Progenitor cell of endocrine pancreas (in vitro differentiated cells): ENCODE measurements at places on chromosomes 7 and 10.

DNA sequence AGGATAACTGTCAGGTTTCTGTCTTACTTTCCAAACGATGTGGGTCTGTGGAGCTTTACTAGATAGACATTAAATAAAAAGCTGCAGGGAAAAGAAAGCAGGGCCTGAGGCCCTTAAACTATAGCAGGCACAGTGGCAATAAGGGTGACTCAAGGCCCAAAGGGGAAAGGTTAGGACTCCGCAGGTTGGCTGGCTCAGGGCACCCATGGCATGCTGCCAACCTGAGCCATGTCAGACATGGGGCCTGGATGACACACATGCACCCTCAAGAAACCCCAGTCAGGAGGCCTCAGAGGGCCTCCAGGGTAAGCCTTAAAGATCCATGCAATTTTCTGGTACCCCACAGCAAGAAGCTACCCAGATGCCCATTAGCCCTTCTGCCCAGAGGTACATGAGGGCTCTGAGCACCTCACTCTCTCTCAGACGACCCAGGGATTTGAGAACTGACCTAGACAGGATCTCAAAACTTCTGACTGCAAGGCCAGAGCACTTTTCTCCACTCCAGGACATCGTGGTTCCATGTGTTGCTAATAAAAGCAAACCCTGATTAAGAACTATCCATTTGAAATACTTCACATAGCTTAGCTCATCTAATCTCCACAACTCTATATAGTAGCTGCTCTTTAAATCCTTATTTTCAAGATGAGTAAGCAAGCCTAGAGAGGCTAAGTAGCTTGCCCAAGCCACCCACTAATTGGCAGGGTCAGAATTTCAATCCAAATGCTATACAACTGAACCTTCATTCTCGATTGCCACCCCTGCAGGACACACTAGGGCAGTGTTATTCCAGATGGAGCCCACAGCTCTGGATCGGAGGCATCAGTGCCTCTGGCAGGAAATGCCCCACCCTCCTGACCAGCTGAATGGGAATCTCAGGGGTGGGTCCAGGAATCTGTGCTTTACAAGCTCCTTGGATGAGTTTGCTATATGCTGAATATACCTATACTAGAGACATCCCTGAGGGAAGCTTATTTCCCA, 132.5 kb upstream of the EFCAB10 start:
- no peak for DNase-seq

DNA sequence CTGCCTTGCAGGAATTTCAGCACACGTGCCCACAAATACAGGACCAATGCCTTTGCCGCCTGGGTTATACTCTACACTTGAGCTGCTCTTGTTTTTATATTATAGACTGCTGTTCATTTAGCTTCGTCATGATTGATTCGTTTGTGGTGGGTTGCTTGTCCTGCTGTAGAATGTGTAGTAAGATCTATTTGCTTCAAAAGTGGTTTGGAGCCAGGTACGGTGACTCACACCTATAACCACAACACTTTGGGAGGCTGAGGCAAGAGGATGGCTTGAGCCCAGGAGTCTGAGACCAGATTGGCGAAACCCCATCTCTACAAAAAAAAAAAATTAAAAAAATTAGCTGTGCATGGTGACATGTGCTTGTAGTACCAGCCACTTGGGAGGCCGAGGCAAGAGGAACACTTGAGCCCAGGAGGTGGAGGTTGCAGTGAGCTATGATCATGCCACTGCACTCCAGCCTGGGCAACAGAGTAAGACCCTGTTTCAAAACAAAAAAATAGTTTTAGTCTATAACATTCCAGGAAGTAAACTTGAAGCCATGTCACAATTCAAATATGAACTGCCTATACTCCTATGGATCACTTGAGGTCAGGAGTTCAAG, 9.0 kb upstream of the RHBDD2 start:
- DNase-seq, result no peak

GRCh38 chr10:1102831-1103230, 46.6 kb downstream of the WDR37 start:
- DNase-seq, result no peak

- DNase-seq, result no peak
These were observed 118.9 kb upstream of the NRP1 start for GRCh38 chr10:33453081-33454025.

GRCh38 chr10:64648915-64649314, 1127.7 kb downstream of the REEP3 start:
- no peak for DNase-seq

- DNase-seq, result no peak
These were observed 80.2 kb upstream of the MSRB2 start for GRCh38 chr10:23015021-23015707.

DNA sequence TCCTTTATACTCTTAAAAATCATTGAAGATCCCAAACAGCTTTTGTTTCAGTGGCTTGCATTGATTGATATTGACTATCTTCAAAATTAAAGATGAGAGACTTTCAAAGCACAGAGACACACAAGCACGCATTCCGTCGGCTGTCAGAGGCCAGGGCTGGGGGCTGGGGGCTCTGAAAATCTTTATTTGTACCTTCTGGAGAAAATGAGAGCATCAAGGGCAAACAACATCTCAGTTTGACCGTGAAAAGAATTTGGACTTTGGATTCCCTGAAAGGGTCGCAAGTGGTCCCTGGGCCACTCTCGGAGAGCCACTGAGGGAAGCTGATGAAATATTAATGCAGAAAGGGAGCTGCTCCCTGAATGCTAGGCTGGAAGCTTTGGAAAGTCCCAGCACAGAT, 96.4 kb downstream of the CHST15 start:
- no peak for DNase-seq

DNA sequence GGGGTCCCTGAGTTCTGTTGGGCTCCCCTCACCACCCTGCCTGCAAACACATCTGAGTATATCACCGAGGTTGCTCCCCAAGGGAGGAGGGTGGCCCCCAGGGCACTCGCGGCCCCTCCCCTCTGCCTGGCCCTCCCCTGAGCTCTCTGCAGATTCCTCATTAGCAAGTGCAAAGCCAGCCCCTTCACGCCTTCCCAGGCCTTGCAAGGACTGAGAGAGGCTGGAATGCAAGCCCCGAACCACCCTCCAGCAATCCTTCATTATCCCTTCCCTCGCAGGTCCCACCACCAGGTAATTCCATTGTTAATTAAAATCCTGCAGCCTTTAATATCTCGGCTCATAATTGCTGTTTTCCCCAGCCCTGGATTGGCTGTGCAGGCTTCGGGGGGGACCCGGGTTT, 35.3 kb upstream of the MYL10 start:
- no peak for DNase-seq

DNA sequence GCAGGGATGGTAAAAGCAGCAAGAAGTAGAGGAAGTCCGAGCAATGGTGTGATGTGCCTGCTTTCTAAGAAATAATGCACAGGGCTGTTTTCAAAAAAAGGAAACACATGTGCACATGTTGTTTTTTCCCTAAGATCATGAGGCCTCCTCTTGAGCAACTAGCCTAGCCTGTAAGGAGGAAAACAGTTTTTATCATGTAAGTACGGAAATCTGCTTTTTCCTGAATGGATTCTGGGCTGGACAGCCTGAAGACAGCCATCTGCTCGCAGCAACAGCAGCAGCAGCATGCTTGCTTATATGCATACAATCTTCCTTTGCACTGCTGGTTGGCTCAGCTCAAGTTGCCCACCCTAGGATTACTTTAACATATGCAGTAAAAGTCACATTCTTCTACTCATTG, 87.1 kb downstream of the HIBADH start:
- no peak for DNase-seq

DNA sequence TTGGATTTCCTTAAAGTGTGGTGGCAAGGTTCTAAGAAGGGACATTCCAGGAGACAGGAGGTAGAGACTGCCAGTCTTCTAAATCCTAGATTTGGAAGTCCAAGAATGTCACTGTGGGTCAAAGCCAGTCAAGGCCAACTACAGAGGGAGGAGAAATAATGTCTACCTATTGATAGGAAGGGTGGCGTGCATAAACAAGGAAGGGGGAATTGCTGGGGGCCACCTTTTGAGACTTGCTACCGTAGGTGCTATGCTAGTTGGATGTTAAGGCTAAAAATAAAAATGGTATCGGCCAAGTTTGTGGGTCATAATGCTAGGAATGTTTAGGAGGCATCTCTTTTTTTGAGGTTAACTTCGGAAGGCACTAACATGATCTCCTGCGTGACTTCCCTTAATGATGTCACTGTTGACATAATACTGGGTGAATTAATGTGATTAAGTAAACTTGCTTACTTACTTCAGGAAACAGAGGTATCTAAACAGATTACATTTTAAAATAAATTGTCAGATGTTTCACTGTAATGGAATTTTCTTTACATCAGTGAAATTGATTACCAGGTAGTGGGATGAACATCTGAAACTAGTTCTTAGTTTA, 4.8 kb downstream of the BTRC start:
- no peak for DNase-seq

DNA sequence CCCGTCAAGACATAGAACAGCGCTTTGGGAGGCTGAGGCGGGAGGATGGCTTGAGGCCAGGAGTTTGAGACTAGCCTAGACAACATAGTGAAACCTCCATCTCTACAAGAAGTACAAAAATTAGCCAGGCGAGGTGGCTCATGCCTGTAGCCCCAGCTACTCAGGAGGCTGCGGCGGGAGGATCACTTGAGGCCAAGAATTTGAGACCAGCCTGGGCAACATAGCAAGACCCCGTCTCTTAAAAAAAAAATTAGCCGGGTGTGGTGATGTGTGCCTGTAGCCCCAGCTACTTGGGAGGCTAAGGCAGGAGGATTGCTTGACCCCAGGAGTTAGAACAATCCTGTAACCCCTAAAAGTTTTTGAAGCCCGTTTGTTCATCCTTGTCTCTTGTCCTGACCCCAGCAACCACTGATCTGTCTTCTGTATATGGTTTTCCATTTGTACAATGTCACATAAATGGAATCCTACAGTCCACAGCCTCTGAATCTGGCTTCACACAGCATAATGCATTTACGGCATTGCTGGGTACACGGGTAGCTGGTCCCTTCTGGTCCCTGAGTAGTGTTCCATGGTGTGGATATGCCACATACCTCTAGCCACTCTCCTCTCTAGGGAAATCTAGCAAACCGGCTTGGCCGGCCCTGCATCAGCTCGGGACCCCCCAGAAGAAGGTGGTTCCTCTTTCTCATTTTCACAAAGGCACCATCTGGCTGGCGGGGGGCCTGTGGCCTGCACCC, 8.4 kb downstream of the GTF2IRD1 start:
- DNase-seq, result no peak
